Activated gamma-delta T cell treated with anti-CD3 and anti-CD28 coated beads, Interleukin-2, amount 50 U/mL, for 16 hours (primary cell): ENCODE measurements at places on chromosomes 11 and 22.

DNA sequence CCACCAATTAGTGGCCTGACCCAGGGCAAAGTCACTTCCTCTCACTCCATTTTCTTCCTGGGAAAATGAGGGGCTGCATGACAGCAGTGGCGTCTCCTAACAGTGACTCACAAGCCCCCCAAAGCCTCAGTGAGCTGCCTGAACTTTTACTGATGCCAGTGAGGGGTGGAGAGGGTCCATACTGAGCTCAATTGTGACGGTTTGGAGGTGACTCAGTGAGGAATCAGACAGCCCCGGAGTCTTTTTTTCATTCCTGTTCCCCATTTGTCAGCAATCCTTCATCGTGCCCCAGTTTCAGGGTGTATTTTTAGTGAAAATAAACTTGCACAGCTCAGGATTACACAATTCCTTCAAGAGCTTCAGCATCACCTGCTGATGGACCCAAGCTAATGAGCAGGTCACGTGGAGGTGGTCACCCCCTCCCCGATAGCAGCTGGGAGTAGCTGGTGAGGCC lies 30.1 kb upstream of the RASD2 start:
- no peak for DNase-seq

DNA sequence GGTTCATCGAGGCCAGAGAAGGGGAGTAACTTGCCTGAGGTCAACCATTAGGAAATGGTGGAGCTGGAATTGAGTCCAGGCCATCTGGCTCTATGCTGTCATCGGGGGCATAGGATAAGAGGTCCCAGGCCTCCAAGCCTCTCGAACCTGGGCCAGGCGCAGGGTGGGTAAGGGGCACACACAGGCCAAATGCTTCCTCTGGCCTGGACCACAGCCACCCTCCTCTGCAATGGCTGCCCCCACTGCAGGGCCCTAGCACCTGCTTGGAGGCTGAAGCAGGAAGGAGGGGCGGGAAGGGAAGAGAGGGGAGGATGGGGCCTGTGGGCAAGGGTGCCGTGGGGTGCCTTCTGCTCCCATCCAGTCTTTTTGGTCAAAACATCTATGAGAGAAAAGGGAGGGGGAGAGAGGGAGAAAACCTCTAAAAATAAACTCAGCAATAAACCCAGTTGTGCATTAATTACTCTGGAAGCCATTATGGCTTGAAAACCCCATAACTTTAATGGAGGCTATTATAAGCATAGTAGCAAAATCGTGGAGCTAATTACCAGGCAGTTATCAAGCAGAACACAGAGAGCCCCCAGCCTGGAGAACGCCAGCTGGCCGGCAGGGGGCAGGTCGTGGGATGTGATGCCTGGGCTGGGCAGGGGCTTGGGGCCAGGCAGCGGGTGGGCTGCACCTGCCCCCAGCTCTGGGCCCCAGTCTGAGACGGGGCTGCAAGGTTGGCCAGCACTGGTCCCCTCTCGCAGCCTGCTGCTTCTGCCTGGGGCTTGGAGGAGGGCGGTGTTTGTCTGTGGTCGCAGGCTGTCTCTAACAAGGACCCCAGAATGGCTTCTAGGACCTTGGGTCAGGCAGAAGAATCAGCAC lies 21.1 kb downstream of the B3GAT1 start:
- DNase-seq = no peak

GRCh38 chr11:14751975-14752407 lies 108.4 kb downstream of the PDE3B start:
- DNase-seq = no peak

- DNase-seq = no peak
Measured at GRCh38 chr11:113581713-113582112, 106.5 kb upstream of the DRD2 start.

DNA sequence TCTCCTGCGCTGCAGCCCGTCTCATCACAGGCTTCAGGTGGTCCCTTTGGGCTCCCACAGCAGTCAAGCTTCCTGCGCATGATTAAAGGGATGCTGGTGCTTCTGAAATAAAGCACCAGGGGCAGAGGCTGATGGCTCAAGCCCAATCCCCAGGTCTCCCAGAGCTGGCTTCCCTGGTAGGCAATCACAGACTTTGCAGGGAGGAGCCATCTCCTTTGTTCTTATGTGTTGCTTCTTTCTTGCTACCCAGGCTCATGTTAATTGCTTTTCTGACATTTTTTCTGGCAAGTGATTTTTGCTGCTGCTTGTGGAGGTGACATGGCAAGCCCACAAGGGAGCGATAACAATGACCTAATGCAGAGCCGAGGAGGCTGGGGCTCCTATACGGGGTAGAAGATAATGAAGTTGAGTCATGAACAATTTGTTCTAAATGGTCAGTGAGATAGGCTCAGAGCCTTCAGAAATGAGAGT lies 25.2 kb upstream of the PLET1 start:
- DNase-seq = no peak

DNA sequence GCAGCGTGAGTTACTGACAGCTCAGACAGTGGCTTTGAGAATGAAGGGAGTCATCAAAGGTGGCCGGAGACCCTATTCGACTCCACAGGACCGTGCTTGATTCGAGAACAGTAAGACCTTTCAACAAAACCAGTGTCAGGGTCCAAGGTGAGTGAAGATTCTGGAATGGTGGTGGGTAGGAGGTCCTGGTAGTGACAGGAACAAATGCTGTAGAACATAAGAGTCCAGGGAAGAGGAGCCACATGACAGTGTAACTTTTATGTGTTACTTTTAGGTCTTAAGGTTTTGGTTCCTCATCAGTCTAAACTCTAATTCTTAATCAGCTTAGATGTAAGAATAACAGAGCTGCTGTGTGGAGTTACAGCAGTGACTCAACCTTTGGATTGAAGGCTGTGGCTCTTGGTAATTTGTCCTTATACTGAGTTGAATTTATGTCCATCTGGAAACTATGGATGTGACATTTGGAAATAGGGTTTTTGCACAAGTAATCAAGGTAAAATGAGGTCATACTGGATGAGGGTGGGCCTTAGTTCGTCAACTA lies 1.8 kb downstream of the TBC1D22A start:
- DNase-seq = no peak
